ENCODE measurements at places on chromosomes 6 and 20.

- DNase-seq: no peak
Measured at GRCh38 chr6:100246206-100246605, 218.5 kb downstream of the SIM1 start.

DNA sequence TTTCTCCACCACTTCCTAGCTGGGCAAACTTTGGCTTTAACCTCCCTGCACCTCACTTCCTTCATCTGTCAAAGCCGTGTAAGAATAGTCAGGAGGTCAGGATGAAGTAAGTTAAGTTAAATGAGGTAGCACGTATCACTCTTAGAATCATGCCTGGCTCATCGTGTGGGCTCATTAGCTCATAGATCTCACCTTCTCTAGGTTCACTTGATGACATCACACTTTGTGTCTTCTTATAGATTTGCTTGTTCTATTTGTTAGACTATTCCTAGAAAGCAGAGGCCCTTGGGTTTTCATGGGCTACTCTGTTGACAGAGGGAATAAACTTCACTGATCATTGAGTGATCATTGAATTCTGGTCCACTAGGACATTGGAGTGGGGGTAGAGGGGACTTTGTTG lies 12.2 kb upstream of the NCOA5 start:
- DNase-seq: no peak

DNA sequence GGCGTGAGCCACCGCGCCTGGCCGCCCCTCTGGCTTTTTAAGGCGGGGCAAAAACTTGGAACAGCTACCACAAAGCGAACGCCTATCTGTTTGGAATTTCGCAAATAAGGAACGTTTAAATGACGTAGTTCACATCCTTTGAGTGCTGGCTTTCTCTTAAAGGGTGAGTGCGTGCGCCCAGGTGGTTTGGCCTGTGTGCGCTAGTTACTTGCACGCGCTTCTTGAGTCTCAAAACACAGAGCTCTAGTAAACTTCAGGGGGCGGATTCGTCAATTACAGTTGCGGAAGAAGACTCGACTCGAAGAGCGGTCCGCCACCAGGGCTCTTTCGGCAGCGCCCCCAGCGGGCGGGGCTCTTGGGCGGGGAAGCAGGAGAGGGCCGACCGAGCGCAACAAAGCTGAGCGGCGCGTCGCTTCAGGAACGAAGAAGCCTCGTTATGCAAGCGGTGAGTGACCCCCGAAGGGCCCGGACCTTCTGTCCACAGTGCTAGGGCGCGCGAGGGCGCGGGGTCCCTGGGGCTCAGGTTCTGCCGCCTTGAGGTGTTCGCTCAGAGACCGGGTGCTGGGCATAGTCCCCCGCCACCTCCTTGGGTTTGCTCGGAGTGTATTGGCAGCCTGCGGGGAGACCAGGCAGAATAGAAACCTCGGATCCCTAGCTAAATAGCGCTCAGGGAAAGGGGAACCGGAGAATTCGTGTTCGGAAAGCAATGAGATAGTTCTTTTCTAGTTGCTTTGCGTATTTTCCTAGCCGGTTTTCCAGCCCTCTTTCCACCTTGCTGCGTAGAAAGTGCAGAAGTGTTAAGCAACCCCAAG lies at the start of gene SYCP2L:
SYCP2L (plus strand) TSS at position 362 of the 812 bp plus-strand sequence; CDS start at position 437, 75 bp downstream.
- no peak for DNase-seq

GRCh38 chr6:75204217-75204958 lies 1.5 kb downstream of the COL12A1 start:
- DNase-seq: peak; percentile 38

- DNase-seq: no peak
Measured at GRCh38 chr6:90695316-90695715, 108.4 kb upstream of the MAP3K7 start.

GRCh38 chr20:38674092-38674764 lies 50.1 kb upstream of the SLC32A1 start:
- DNase-seq: no peak

DNA sequence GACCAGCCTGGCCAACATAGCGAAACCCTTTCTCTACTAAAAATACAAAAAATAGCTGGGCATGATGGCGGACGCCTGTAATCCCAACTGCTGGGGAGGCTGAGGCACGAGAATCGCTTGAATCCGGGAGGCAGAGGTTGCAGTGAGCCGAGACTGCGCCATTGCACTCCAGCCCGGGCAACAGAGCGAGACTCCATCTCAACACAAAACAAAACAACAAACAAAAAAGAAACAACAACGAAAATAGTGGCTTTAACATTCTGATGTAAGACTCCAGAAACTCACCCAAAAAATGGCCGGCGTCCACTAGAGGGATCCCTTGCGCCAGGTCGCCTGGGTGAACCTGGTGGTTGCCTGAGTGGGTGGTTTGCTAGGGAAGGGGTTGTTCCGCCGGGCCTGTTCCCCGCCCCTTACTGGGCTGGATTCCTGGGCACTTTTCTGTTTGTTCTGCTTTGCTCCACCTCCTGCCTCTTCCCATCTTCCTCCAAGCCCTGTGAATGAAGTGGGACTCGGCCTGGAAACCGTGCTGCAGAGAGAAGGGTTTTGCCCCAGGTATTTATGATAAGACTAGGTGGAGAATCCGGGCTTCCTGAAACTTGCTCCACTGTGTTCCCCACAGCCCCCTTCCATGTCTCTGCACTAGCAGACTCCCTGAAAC lies 1.5 kb downstream of the PABPC1L start:
- no peak for DNase-seq

- no peak for DNase-seq
Measured at GRCh38 chr20:37160683-37161082, 18.4 kb upstream of the RPN2 start.

DNA sequence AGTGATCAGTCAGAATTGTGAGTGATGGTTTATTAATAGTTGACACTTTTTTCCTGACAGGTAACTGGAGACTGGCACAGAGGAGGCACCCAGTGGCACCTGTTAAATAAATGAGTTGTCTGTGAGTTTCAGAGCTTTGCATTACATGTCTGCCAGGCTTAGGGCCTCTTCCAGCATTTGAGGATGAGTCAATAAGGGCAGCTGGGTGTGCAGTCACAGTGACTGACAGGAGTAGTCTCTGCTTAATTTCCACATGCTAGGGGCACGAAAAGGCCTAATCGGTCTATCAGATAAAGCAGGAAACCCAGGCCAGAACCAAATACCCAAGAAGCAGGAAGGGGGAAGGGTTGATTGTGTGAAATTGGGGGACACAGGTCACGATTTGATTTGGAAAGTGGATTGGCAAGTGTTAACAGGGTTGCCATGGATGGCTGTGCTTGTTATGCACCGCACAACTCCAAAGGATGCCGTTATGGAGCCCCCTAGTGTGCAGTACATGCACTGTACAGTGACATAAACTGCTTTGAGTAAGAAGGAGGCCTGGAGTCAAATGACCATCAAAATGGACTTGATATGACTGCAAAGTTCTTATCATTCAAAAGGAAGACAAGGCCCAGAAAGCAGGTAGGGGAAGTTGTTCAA lies 111.9 kb upstream of the GGTLC1 start:
- peak; percentile 25 for DNase-seq
